Prostate gland (tissue), 2 donors: ENCODE measurements at places on chromosomes 16 and 17. TPM values are rescaled to one million over a fixed set of nuclear protein-coding genes. Genes with fewer than 3 reads are reported as not detected.

WNT3 gene
- total RNA-seq: 2.0 TPM

BRD7 gene
- total RNA-seq: 38.7 TPM

GRCh38 chr16:212999-213398, 16.2 kb downstream of the LUC7L start:
- H3K36me3 ChIP-seq: no peaks in the 10 kb centered on the region
- H3K27me3 ChIP-seq: no peaks in the 10 kb centered on the region
- no peak for DNase-seq
- no peak overlapping the region for H3K27ac ChIP-seq
- H3K4me3 ChIP-seq: no peak overlapping the region

GRCh38 chr17:8913879-8914278, 46.4 kb upstream of the PIK3R6 start:
- DNase-seq: no peak
- no peaks in the 10 kb centered on the region for H3K36me3 ChIP-seq
- H3K4me1 ChIP-seq: no peaks in the 10 kb centered on the region
- H3K27ac ChIP-seq: no peak overlapping the region
- peaks cover 1% of the 10 kb centered on the region for H3K27me3 ChIP-seq
- H3K4me3 ChIP-seq: no peak overlapping the region

DNA sequence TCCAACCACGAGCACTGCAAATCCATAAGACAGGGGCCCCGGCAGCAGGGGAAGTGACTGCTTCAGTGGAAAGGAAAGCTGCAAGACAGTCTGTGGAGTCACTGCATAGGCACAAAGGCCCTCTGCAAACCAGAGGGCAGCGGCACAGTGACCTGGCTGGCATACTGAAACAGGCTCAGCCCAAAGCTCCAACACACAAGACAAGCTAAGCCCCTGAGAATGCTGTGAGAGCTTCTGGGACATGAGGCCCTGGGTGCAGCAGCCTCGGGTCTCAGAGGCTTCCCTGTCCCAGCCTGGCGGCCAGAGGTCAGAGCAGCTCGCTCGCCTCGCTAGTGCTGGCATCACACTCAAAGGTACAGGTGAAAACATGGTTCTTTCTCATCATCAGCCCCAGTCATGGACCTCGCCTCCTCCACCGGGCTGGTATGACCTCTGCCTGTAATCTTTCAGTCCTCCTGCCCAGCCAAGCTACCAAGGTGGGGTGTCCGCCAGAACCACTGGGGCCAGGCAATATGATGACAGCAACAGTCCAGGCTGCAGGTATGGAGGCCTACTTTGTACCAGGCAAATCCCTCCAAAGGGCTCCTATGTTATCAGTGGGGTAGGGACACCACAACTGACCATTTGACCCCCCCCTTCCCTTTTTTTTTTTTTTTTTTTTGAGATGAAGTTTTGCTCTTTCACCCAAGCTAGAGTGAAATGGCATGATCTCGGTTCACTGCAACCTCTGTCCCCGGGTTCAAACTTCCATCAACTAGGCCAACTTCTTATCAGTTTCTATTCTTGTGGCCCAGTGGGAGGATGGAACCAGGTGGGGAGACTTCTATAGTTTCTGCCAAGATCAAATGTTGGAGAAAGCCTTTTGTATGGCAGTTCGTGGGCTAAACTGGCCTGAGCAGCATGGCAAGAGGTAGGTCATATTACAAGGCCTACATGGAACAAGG, 19.2 kb downstream of the ST3GAL2 start:
- H3K4me3 ChIP-seq: no peak overlapping the region
- DNase-seq: no peak
- no peak overlapping the region for H3K27ac ChIP-seq
- no peaks in the 10 kb centered on the region for H3K27me3 ChIP-seq

DNA sequence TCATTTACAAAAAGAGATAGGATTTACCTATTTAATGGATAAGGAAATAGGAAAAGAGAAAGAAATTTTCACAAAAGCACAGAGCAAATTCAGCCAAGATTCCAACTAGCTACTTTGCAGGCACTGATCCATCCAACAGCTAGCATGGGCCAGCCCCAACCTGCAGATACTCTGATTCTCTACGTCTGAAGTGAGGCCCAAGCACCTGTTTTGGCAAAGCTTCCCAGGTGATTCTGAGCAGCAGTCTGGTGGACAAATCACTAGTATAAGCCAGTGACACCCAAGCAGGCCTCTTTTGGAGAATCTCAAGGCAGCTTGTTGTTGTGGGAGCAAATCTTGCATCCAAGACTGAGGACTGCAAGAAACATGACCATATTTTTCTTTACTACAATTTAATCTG, 20.9 kb upstream of the CALB2 start:
- no peak overlapping the region for H3K4me3 ChIP-seq
- DNase-seq: no peak
- H3K27me3 ChIP-seq: no peaks in the 10 kb centered on the region

DNA sequence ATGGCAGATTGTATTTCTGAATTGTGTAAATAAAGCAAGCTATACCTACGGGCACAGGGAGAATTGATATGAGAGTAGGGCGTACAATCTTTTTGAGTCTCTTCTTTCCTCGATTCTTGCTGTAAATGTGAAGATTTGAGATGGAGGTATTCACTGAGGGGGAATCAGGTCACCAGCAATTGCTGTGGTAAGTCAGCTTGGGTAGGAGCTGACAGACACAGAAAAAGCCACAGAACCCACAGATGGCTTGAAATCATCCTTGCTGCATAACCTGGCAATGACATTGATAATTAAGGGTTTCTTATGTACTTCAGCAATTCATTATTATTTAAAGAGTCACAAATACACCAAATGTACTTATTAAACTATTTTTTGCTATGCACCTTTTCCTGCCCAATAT, 164.2 kb downstream of the CNTNAP4 start:
- no peaks in the 10 kb centered on the region for H3K4me1 ChIP-seq
- no peaks in the 10 kb centered on the region for H3K27me3 ChIP-seq
- H3K27ac ChIP-seq: no peak overlapping the region
- DNase-seq: no peak

- DNase-seq: no peak
- no peaks in the 10 kb centered on the region for H3K4me1 ChIP-seq
- H3K4me3 ChIP-seq: no peak overlapping the region
- no peaks in the 10 kb centered on the region for H3K27me3 ChIP-seq
- peak overlapping the region; percentile 31 for H3K27ac ChIP-seq
- no peaks in the 10 kb centered on the region for H3K36me3 ChIP-seq
These were observed 27.5 kb downstream of the MINK1 start for GRCh38 chr17:4860651-4861050.

- H3K27me3 ChIP-seq: no peaks in the 10 kb centered on the region
- H3K4me1 ChIP-seq: peaks cover 10% of the 10 kb centered on the region
- H3K27ac ChIP-seq: no peak overlapping the region
- no peak overlapping the region for H3K4me3 ChIP-seq
- no peak for DNase-seq
These were observed 3.0 kb upstream of the ZCCHC14 start for GRCh38 chr16:87495578-87496446.

DNA sequence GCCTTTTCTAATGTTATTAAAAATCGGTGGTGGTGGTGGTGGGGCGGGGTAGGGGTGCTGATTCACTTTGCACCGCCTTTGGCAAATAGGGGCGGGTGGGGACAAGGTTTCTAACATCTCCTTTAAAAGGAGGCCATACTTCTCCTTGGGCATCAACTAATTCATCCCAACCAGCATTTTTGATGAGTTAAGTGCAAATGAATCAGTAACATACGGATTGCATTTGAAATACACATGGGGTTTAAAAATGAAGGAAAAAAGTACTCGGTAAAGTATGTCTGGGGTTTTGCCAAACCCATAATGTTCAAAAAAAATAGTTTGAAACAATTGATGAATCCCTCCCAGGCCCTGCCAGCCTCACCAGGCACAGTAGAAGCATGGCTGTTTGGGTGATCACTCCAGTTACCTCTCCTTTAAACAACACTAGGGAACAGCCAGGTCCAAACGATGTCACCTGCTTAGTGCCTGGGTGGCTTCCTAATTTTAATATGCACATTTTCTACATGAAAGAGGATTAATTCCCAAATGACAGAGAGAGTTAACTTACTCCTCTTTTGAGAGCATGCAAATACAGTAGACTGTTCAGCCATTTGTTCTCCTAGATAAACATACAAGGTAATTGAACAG, 107.2 kb downstream of the ANKFN1 start:
- H3K4me1 ChIP-seq: no peaks in the 10 kb centered on the region
- H3K27me3 ChIP-seq: no peaks in the 10 kb centered on the region
- H3K36me3 ChIP-seq: no peaks in the 10 kb centered on the region
- H3K27ac ChIP-seq: no peak overlapping the region
- H3K4me3 ChIP-seq: no peak overlapping the region
- no peak for DNase-seq

DNA sequence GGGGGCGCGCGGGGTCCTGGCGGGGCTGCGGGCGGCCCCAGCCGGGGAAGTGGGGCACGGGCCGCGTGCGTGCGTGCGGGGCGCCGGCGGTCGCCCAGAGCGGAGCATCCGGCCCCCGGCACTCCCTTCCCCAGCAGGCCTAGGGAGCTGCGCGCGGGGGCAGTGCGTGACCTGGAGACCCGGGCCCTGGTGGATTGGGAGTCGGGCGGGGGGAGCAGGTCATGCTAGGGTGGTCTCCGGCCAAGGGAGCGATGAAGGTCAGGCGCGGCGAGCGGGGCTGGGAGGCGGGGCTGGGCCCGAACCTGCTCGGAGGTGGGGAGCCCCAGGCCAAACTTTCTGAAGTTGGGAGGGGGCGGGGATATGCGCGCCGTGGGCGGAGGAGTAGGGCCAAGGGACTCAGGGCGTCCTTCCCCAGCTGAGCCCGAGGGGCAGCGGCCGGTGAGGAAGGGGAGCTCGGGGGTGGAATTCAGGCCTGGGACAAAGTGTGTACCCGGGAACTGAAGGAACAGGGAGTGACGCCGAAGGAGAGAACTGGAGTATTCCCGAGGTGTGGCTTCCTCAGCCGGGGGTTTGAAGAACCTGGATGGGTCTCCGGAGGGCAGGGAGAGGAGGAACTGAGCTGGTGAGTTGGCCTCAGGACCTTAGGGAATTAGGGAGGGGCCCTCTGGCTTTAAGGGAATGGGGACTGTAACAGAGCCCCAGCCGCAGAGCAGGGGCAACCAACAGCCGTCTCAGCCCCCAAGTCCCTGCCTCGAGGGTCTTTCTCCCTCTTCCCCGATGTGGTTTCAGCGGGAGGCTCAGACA, 589 bp downstream of the XYLT2 start:
- peaks cover 6% of the 10 kb centered on the region for H3K4me1 ChIP-seq
- peak; percentile 38 for DNase-seq
- peak overlapping the region; percentile 87 for H3K4me3 ChIP-seq
- no peaks in the 10 kb centered on the region for H3K36me3 ChIP-seq

DNA sequence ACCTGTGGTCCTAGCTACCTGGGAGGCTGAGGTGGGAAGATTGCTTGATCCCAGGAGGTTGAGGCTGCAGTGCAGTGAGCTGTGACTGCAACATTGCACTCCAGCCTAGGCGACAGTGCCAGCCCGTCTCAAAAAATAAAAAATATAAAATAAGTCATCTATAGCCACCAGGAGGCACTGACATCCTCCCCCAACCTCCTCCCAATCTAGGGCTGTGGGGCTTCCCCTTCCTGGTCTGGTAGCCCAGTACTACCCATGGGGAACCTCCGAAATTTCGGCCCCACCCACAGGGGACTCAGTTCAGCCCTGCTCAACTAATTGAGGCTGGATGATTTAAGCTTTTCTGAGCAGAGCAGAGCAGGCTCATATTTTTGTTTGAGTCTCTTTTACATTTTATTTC, 3.2 kb downstream of the ZSCAN10 start:
- no peak for DNase-seq
- H3K4me3 ChIP-seq: no peak overlapping the region
- H3K4me1 ChIP-seq: no peaks in the 10 kb centered on the region
- H3K36me3 ChIP-seq: no peaks in the 10 kb centered on the region
- no peak overlapping the region for H3K27ac ChIP-seq

DNA sequence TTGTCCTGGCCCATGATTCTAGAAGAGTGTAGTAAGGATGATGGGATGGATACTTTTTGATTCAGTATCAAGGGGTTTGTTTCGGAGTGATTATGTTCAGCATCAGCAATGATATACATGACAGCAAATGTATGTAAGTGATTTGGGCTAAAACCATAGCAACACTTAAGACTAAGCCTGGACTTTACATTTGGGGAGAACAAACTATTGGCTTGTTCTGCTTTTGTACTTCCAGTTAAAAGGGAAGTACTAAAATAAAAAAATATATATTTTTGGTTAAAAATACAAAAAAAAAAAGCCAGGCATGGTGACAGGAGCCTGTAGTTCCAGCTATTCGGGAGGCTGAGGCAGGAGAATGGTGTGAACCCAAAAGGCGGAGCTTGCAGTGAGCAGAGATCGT, 20.5 kb upstream of the DHX8 start:
- no peak overlapping the region for H3K27ac ChIP-seq
- H3K36me3 ChIP-seq: no peaks in the 10 kb centered on the region
- H3K4me1 ChIP-seq: no peaks in the 10 kb centered on the region
- no peak overlapping the region for H3K4me3 ChIP-seq
- DNase-seq: no peak
- H3K27me3 ChIP-seq: no peaks in the 10 kb centered on the region

GRCh38 chr17:73593249-73593965, 50.8 kb downstream of the SDK2 start:
- no peak overlapping the region for H3K27ac ChIP-seq
- H3K4me3 ChIP-seq: no peak overlapping the region
- no peaks in the 10 kb centered on the region for H3K36me3 ChIP-seq
- H3K4me1 ChIP-seq: no peaks in the 10 kb centered on the region
- no peak for DNase-seq

- H3K27me3 ChIP-seq: no peaks in the 10 kb centered on the region
- H3K4me3 ChIP-seq: no peak overlapping the region
- H3K36me3 ChIP-seq: peaks cover 3% of the 10 kb centered on the region
- H3K27ac ChIP-seq: no peak overlapping the region
These were observed 26.8 kb downstream of the TRPV2 start for GRCh38 chr17:16442141-16442540.

DNA sequence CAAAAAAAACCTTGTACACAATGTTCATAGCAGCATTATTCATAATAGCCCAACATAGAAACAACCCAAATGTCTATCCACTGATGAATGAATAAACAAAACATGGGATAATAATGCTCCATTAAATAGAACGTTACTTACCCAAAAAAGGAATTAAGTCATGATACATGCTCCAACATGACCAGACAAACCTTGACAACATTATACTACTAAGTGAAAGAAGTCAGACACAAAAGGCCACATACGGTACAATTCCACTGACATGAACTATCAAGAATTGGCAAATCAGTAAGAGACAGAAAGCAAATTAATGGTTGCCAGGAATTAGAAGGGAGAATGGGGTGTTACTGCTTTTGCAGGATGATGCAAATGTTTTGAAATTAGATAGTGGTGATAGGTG, 193.8 kb upstream of the SHISA6 start:
- DNase-seq: no peak
- no peaks in the 10 kb centered on the region for H3K4me1 ChIP-seq
- H3K27me3 ChIP-seq: no peaks in the 10 kb centered on the region
- no peaks in the 10 kb centered on the region for H3K36me3 ChIP-seq
- H3K27ac ChIP-seq: no peak overlapping the region
